ENCODE measurements at places on chromosomes 16 and 17.

GRCh38 chr17:2400474-2400866, 390 bp downstream of the MNT start:
- H3K27ac ChIP-seq = peak overlapping the region; percentile 99
- peaks cover 6% of the 10 kb centered on the region for H3K36me3 ChIP-seq
- no peaks in the 10 kb centered on the region for H3K27me3 ChIP-seq
- peak overlapping the region; percentile 98 for H3K4me3 ChIP-seq

- no peaks in the 10 kb centered on the region for H3K27me3 ChIP-seq
- peaks cover 7% of the 10 kb centered on the region for H3K4me1 ChIP-seq
- no peak overlapping the region for H3K4me3 ChIP-seq
- no peak for DNase-seq
These were observed 57.5 kb downstream of the RNF213 start for GRCh38 chr17:80318166-80318565.

DNA sequence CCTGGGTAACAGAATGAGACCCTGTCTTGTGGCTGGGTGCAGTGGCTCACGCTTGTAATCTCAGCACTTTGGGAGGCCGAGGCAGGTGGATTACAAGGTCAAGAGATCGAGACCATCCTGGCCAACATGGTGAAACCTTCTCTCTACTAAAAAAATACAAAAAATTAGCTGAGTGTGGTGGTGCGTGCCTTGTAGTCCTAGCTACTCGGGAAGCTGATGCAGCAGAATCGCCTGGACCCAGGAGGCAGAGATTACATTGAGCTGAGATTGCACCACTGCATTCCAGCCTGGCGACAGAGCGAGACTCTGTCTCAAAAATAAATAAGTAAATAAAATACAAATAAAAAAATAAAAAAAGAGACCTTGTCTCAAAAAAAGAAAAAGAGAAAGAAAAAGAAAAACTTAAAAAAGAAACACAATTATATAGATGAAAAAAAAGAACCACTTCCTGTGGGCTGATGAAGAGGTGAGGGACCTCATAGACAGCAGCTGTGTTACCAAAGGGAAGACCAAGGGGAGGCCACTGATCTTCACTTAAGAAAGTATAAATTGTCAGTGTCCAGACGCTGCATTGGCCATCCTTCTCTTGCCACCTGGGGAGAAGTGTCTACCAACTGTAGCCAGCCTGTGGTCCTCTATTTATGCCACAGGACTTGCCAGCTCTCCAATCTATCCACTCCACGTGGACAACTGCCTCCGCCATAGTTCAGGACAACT, 24.4 kb upstream of the SMG1 start:
- H3K27ac ChIP-seq = no peak overlapping the region
- DNase-seq = no peak
- H3K36me3 ChIP-seq = no peaks in the 10 kb centered on the region
- peaks cover 4% of the 10 kb centered on the region for H3K27me3 ChIP-seq

DNA sequence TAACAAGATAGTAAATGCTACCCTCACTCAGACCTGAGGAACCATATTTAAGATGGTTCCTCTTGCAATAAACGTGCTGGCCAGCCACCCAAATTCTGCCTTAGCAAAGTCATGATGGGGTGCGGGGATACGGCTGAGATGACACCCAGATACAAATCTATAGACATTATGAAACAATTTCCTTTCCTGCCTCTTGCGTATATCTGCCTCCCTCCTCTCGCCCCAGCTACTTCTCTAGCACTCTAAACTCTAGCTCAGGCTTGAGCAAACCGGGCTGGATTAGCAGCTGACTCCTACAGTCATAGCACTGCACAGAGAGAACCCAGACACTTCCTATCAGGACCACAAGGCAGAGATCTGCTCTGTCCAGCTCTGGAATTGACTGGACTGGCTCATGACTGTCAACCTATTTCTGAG, 22.3 kb downstream of the CD300LF start:
- H3K27me3 ChIP-seq = peaks cover 15% of the 10 kb centered on the region
- peaks cover 18% of the 10 kb centered on the region for H3K4me1 ChIP-seq
- no peaks in the 10 kb centered on the region for H3K36me3 ChIP-seq
- H3K27ac ChIP-seq = no peak overlapping the region

DNA sequence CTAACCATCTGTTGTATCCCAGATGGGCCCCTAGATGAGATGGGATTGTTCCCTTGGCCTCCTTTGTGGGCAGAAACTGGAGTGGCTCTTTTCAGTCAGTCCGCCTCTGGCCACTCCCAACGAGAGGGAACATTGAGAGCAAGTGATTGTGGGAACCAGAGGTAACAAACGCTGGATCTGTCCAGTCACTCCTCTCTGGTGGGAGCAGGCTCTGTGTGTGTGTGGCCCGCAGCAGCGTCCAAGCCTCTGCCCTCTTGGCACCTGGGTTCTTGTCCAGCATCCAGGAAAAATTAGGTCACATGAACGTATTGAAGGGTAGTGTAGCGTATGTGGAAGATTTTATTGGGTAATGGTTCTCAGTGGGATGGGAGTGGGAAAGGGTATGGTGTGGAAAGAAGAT, 101.9 kb upstream of the COX10 start:
- H3K27ac ChIP-seq = no peak overlapping the region
- no peaks in the 10 kb centered on the region for H3K27me3 ChIP-seq
- DNase-seq = no peak
- no peaks in the 10 kb centered on the region for H3K36me3 ChIP-seq

- peak within 1 kb of the TSS; percentile 79 for H3K27ac ChIP-seq
- DNase-seq = no peak
- peak within 1 kb of the TSS; percentile 87 for H3K4me3 ChIP-seq
- H3K27me3 ChIP-seq = peaks cover 8% of the 10 kb centered on the region
These were observed at the start of gene NME4 for GRCh38 chr16:397135-397661. Gene NME4, plus strand, starts transcription at chr16:397199. Its CDS starts 24 bp downstream, at chr16:397223.

GRCh38 chr16:66469291-66469946, 42.3 kb downstream of the BEAN1 start:
- H3K36me3 ChIP-seq = no peaks in the 10 kb centered on the region
- no peak overlapping the region for H3K27ac ChIP-seq
- no peak overlapping the region for H3K4me3 ChIP-seq
- H3K27me3 ChIP-seq = peaks cover 15% of the 10 kb centered on the region

- no peak overlapping the region for H3K27ac ChIP-seq
- no peak overlapping the region for H3K4me3 ChIP-seq
- no peaks in the 10 kb centered on the region for H3K27me3 ChIP-seq
- no peaks in the 10 kb centered on the region for H3K36me3 ChIP-seq
- H3K4me1 ChIP-seq = no peaks in the 10 kb centered on the region
These were observed 95.6 kb upstream of the CDYL2 start for GRCh38 chr16:80899809-80900592.

Measured in activated T-helper 2 cell treated with anti-CD3 and anti-CD28 coated beads, Interferon-gamma antibody, Interleukin-2, Interleukin-4, amounts not matched to agents 10 μg/mL and 5 μg/mL and 100 μg/mL, durations not matched to agents 14 hours and 24 hours and 36 hours (primary cell).